ENCODE measurements at places on chromosomes 2 and 18. TPM values are rescaled to one million over a fixed set of nuclear protein-coding genes. Genes with fewer than 3 reads are reported as not detected.

The HOXD12 gene
- total RNA-seq: not detected

The MROH2A gene
- total RNA-seq: 0.15 TPM

The CRYGD gene
- total RNA-seq: not detected

The FOXD4L1 gene
- 0.12 TPM for total RNA-seq

The KIF1A gene
- not detected for total RNA-seq

The MGAT4A gene
- 4.6 TPM for total RNA-seq

The MC2R gene
- not detected for total RNA-seq

Measured in smooth muscle cell of the coronary artery (primary cell).